Colonic mucosa (tissue), 4 donors: ENCODE measurements at places on chromosomes 12 and 14. TPM values are rescaled to one million over a fixed set of nuclear protein-coding genes. Genes with fewer than 3 reads are reported as not detected.

DNA sequence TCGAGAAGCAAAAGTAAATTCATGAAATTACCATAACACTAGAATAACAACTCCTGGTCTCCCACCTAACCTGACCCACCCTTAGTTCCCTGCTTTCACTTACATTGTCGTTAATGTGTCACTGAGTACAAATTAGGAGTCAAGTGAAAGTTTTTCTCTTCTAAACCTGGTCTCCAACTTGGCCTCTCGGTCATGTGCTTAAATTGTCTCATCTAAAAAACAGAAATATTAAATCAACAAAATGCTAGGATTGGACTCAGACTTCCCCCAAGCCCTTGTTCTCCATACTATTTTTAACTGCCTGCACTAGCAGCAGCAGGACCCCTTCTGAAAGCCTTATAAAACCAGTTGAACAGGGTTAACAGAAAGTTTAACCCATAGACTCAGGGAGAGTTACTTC lies 1.8 kb upstream of the BTG1 start:
- DNase-seq = no peak

- no peak for DNase-seq
Observed at GRCh38 chr12:48142818-48143674, 14.3 kb downstream of the ASB8 start.

GRCh38 chr12:98422812-98423211 lies 92.6 kb upstream of the TMPO start:
- peak; percentile 82 for DNase-seq

GRCh38 chr14:101820283-101820798 lies 58.8 kb downstream of the PPP2R5C start:
- DNase-seq = no peak

GRCh38 chr12:129530517-129530916 lies 373.3 kb downstream of the TMEM132D start:
- DNase-seq = no peak

GRCh38 chr12:57134949-57135348 lies 6.7 kb downstream of the LRP1 start:
- no peak for DNase-seq

GRCh38 chr14:58296726-58297125 lies 1.6 kb upstream of the ARID4A start:
- no peak for DNase-seq

GRCh38 chr14:60087668-60088067 lies 4.1 kb upstream of the PCNX4 start:
- no peak for DNase-seq

DNA sequence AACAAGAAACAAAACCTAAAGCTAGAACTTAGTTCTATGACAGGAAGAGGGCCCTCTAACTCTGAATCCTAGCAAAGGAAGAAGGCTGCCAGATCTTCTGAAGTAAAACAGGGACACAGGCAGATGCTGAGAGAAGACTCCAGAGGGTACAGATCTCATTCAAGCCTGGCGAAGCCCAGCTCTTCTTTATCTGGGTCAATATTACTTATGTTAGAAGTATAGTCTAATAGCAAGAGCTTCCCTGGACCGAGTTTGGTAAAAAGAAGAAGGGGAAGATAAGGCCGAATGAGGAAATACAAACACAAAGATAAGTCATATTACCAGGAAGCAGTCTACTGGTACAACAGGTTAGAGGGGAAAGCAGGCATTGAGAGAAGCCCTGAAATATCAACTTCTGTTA lies 79.9 kb upstream of the CCDC91 start:
- no peak for DNase-seq

GRCh38 chr12:115464111-115464581 lies 780.2 kb upstream of the TBX3 start:
- peak; percentile 31 for DNase-seq

DNA sequence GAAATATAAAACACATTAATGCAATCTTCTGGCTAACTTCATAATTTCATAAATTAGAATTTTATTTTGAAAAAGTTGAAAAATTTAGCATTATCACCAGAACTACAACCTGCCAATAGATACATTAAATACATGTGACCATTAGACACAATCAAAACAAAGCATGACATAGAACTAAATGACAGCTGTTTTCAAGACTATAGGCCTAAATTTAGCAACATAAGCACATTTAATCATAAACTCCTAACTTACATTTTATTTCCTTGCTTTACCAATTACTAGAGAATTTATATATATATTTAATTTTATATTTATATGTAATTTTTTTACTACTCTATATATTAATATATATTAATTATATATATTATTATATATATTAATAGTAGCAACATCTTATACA lies 165.4 kb downstream of the CEP128 start:
- DNase-seq = no peak

DNA sequence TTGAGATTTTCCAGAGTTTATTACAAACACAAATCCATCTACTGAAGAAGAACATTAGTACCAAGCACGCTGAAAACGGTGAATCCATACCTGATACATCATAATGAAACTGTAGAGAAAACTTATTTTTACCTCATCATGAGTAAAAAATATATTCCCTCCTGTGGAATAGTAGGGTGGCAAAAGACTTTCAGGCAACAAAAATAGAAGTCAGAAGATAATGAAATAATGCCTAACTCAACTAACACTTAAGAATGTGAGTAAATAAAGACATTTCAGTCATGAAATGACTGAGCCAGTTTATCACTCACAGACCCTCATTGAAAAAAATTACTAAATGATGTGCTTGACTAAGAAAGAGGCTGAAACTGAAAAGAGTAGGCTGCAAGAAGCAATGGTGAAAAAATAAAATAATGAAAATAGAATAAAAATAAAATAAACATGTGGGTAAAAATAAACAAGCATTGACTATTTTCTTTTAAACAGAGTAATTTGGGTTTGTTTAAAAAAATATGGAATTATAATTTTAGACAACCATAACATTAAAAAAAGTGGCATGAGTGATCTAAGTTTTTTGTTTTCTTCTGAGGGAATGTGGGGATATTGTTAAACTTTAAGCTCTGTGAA lies 148.6 kb downstream of the ASCL1 start:
- no peak for DNase-seq

DNA sequence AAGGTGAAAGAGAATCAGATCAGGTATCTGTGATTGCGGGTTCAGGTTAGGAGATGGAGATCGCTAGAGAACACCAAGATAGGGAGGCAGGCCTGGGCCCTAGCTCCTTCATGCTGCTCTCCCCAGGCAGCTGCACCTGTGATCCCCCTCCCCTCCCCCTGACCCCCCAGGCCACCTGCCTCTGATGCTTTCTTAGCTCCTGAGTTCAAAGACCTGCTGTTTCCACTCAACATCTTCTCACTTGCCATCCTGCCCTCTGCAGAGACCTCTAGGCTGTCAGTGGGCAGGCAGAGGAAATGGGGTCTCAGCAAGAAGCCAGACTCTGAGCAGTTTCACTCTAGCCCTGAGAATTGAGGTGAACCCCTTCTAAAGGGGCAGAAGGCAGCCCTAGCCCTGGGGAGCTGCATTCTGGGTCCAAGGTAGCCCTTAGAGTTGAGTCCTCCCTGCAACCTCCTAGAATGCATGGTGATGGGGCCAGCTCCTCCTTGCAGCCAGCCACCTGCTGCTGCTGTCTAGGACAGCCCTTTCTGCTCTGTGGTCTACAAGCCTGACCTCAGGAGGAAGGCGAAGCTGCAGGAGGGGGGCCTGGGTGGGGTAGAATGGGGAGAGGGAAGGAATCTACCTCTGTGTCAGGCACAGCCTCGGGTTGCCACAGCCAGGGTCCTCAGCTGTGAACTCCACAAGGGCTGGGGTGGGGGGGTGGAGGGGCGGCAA lies 6.4 kb upstream of the SLC48A1 start:
- no peak for DNase-seq

GRCh38 chr12:66916189-66916588 lies 237.3 kb upstream of the GRIP1 start:
- no peak for DNase-seq

DNA sequence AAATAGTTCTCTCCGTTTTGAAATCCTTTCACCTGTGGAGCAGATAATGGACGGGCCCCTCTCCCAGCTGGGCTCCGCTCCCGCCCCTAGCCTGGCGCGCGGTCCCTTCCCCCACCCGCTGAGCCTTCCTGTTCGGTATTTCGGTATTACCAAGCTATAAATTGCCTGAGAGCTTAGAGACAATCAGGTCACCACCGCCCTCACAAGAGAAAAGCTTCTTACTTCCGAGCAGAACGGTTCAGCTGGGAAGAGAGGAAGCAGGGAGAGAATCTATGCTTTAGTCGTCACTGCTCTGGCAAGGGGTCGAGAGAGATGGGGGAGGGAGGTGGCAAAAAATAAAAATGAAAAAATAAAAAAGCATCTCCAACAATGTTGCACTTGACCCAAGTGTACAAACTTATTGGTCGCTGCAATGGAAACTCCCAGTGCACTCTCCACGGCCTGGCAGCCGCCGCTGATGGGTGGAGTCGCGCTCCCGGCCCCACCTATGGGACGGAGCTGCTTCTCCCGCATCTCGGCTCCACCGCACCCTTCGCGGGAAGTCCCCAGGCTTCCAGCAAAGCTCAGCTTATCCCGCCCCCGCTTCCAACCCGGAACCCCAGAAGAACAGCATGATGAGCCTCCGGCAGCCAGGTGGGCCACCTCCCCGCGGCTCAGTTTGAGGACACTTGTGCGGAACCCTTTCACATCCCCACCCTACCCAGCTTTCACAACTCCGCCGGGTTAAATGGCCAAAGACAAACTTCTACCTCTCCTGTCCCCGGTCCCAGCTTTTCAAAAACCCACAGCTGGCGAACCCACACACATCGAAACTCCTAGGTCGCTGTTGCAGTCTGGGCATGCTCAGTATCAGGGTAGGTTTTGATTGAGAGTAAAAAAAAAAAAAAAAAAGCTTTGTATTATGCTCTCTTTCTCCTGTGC lies 832 bp upstream of the SYT1 start:
- DNase-seq = peak; percentile 62

DNA sequence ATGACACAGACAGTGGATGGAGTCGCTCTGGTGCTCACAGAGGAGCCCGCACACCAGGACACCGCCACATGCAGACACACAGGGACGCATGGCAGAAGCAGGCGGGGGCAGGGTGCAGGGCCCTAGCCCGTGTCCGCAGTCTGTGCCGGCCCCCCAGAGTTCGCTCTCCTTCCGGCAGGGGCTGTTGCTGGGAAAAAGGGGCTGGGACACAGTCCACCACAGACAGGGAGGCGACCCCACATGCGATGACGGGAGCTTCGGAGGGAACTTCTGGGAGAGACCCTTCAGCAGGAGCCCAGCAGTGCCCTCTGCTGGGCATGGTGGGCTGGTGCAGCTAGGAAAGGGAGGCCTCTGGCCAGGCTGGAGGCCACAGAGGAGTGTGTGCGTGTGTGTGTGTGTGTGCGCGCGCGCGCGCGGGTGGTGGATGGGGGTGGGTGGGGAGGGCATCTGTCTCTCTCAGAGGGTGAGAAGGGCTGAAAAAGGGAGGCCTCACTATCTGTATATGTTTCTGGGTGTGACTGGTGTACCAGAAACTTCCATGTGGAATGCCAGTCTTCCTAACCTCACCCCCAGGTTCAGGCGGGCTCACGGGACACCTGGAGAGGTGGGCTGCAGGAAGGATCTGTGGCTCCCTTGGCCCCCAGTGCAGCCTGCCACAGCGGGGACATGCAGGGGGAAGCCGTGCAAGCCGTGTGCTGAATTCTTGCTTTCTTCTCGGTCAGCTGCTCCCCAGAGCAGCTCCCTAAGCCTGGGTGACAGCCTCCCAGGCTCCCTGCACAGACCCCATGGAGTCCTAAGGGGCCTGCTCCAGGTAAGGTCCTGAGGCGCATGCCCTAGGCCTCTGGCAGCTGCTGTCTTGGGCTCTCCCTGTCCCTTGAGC lies 60.7 kb downstream of the PLEKHG3 start:
- DNase-seq = peak; percentile 77

DNA sequence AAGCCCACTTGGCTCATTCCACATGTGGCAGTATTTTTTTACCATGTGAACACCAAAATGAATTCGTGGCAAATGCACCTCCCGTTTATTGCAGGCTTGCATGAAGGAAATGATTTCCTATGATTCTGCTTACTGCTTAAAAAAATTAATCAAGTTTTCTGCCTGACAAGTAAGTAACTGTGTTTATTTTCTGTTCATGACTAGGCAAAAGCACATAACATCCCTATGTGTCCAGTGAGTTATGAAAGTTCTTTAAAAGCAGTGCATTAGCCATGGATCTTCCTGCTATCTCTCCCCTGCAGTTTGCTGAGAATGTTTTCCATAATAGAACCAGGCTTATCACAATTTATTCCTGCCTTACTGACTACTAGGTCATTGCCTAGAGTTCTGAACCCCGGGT lies 20.4 kb downstream of the GPR65 start:
- DNase-seq = no peak

GRCh38 chr12:27462851-27463250 lies 16.3 kb downstream of the SMCO2 start:
- DNase-seq = no peak

DNA sequence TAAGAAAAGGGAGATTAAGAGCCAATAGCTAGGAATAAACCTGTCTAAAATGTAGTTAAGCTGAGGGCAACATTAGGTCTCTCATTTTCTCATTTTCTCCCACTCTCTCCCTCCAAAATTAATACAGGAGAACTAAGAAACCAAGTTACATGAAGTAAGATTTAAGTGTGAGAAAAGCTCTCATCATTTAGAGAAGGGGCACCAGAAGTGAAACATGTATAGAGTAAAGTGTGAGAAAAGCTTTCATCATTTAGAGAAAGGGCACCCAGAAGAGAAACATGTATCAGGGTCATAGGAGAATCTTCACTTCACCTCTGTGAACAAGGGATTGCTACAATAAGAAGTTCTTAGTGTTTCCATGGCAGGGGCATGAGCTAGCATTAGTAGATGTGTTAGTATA lies 132.4 kb upstream of the CNTN1 start:
- no peak for DNase-seq

DNA sequence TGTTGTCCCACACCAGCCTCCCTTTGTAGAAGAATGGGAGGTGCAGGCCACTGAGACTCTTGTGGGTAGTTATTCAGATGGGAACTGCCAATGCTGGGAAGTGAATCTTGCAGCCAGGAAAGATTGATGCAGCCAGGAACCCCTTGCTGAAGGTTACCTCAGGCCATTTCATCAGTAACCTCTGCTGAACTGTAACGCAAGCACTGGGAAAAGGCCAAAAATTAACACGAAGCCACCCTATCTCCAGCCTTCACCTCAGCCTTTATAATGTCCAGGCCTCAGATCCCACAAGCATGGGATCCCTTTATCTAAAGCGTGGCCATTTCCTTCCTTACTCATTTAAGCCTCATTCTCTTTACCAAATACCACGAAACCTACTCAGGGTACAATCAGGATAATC lies 211.1 kb downstream of the SPTSSA start:
- no peak for DNase-seq

Gene TC2N
- total RNA-seq = 67.6 TPM

Gene PLEK2
- 71.6 TPM for total RNA-seq

Gene BIN2
- total RNA-seq = 6.7 TPM

Gene CD163
- total RNA-seq = 14.4 TPM

Gene CAPS2
- 1.5 TPM for total RNA-seq

Gene RNASE3
- not detected for total RNA-seq

Gene SYNDIG1L
- 0.24 TPM for total RNA-seq

Gene SLC5A8
- total RNA-seq = 0.30 TPM
